D341Med (cell line): ENCODE measurements at places on chromosomes 4 and X.

- no peak for DNase-seq
Observed at GRCh38 chr4:42149004-42149403, 3.5 kb downstream of the BEND4 start.

DNA sequence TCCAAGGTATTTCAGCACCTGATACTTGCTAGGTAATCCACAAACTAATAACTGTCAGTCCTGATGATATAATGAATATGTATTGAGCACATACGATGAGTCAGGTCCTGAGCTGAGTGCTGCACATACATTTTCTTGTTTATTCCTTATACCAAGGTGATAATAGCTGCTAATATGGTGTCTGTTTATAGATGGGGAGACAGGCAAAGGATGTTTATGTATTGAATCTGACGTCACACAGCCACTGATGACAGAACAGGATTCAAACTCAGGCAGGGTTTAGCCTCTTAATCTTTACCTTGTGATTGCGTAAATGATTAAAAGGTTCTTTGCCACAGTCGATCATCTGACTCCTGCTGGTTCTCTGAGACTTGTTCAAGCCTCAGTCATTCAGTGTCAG is 609.9 kb upstream of the CPEB2 start:
- no peak for DNase-seq

- no peak for DNase-seq
Observed at GRCh38 chr4:189941005-189941450, 356 bp downstream of the FRG1 start.

DNA sequence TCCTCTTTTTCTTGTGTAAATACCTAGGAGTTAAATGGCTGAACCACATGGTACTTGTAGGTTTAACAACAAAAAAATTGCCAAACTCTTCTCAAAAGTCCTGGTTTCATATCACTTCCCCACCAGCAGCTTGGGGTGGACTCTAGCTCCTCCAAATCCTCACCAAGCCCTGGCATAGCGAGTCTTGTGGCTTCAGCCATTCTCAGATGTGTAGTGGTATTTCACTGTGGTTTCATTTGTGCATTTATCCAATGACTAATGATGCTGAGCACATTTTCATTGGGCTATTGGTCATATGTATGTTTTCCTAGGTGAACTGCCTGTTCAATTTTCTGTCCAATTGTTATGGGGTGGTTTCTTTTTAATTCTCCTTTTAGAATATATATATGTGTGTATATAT is 249.3 kb downstream of the NLGN4X start:
- no peak for DNase-seq

DNA sequence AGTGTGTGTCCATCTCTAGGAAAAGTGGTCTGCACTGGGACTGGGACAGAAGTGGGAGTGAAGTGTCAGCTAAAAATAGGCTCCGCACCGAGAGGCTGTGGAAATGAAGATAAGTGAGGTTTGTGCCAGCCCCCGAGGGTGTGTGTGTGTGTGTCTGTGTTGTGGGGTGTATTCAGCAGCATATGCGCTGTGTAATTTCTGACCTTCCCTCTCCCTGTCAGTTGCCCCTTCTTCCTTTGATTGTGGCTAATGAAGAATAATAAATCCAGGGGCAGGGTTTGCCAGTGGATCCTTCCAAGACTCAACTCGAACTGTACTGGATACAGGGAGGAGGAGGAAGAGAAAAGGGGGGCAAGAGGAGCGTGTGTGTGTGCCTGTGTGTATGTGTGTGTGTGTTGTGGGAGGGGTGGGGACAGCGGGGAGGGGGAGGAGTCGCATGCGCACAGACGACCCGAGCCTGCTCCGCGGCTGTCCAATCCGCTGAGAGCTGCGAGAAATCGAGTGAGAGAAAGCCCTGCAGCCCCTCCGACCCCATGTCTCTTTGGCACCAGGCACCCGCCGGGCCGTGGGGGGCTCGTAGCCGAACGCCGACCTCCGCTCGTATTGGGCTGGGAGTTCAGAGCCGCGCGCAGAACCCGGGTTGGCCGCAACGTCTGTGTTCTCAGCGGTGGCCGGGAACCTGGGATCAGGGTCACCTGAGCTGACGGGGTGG is 916 bp upstream of the POU4F2 start:
- peak; percentile 89 for DNase-seq

- DNase-seq = no peak
Observed at GRCh38 chr4:110004556-110004955, 91.9 kb downstream of the EGF start.

- DNase-seq = peak; percentile 37
Observed at GRCh38 chrX:63250253-63250868, 100.8 kb downstream of the SPIN4 start.

- DNase-seq = no peak
Observed at GRCh38 chr4:101178731-101179130, 168.6 kb downstream of the PPP3CA start.

DNA sequence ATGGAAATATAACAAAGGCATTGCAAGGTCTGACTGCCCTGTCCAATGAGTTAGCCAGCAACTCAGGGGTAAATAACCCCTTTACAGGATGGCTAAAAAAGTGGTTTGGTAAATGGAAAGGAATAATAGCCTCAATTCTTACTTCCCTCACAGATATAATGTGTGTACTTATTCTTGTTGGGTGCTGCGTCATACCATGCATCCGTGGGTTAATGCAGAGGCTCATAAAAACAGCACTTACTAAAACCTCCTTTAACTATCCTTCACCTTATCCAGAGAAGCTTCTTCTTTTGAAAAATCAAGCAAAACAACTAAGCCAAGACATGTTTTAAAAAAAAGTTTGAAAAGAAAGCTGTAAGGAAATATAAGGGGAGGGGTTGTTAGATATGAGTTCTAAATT is 301.0 kb downstream of the PAPSS1 start:
- DNase-seq = no peak

DNA sequence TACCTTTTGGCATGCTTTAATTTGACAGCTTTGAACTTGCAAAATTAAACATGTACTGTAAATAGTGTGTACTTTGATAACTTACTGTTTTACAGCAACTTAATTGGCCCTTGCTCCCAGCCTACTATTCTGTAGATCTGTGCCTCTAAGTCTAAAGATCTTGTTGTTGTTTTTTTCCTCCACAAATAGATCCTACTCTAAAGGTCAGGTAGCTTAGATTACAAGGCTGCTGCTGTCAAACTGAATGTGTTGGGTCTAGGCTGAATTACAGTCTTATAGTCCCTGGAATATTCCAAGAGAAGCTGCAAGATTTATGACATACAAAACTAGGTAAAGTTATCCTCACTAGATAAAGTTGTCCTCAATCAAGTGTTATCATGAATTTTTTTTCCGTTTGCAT is 18.7 kb downstream of the DIAPH2 start:
- DNase-seq = no peak

DNA sequence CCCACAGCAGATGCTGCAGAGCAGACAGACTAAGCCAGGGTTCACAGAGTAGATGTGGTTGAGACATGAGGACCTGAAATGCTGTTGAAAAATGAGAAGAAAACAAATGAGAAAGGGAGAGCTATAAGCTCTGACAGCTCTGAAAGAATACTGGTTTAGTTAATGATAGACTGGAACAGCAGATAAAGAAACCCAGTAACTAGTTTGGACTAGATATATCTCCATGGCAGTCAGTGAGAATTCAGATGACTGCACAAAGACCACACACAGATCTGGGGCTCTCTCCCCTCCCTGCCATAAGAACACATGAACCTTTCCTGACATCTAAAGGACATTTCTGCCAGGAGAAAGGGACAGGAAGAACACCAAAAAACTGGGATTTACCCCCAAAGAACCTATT is 8.2 kb downstream of the NAA11 start:
- DNase-seq = no peak

GRCh38 chrX:124791492-124792095 is 445.2 kb downstream of the SH2D1A start:
- no peak for DNase-seq

DNA sequence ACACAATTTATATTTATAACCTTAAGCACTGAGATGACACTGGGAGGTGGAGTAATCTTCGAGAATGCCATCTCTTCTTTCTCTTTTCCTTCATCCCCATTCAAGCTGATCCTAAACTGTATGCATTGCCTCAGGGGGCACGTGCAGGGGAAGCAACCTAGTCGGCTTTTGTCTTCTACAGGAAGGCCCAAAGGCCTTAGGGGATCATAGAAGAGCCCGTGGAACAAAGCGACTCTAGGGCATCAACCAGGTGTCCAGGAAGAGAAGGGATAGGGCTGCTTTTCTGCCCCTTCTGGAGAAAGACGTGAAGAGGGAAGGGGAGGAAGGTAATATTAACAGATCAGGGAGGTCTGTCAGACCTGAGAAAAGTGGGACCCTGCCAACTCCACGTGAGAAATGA is 6.9 kb upstream of the TLR8 start:
- DNase-seq = no peak

DNA sequence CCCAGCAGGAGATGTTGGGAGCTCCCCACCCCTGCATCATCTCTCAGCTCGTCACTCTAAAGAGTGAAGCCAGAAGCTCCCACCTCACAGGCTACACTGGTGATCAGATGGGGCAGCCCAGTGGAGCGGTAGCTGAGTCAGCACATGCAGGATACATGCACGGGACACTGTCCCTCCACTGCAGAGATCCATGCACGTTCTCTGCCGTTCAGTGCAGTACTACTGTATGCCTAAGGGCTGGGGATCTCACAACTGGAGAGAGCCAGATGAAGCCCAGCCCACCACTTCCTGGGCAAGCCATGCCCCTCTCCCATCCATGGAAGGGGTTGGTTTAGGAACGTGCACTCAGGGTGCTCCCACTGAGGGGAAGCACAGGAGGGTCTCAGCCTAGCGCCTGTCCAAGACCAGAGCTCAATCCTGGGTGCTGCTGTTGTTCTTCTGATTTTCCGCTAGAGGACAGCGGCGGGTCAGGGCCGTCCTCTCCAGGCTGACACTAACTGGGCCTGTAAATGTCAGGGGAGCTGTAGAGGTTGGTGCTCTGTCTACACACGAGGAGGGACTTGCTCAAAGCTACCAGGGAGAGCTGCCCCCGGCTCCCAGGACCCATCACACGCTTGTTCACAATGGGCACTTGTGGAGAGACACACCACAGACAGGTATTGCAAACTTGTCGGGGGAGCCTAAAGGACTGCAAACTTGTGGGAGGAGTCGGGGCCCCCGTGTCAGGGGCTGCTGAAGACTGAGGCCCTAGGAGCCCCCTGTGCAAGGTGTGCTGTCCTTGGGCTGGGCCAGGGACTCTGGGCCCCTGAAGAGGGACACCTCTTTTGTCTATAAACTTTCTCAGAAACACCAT is 18.2 kb upstream of the ABLIM2 start:
- peak; percentile 83 for DNase-seq

DNA sequence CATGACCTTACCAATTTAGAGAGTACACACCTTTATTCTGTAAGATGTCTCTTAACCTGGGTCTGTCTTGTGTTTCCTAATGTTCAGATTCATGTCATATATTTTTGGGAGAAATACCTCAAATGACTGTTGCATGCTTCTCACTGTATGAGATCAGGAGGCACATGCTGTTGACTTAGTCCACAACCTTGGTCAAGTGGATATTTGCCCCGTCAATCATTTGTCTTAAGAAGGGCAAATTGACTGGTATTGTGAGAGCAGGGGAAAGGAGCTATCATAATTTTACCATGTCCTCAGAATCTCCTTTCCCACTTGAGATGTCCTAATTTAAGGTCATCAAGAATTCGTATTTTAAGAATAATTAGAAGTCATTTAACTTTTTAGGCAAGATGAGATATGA is 11.0 kb downstream of the NUDT9 start:
- no peak for DNase-seq

- no peak for DNase-seq
Observed at GRCh38 chr4:13355111-13355880, 128.8 kb downstream of the RAB28 start.

DNA sequence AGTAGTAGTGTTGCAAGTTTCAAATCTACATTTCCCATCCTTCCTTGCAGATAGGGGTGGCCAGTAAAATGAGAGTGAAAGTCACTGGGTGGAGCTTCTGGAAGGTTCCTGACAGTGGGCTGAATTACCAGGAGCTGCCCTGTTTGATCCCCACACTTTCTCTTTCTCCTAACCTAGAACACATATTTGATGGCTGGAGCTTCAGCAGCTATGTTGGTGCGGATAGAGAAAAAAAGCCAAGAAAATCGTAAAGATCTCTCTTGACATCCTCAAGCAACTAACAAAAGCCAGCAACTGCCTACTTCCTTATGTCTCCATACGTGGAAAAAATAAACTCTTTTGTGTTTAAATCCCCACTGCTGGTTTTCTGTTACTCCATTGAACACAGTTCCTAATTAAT is 32.2 kb downstream of the ZNF275 start:
- no peak for DNase-seq

- DNase-seq = no peak
Observed at GRCh38 chr4:125772680-125773079, 457.9 kb downstream of the FAT4 start.

- DNase-seq = no peak
Observed at GRCh38 chr4:72468904-72469502, 100.0 kb downstream of the ADAMTS3 start.

DNA sequence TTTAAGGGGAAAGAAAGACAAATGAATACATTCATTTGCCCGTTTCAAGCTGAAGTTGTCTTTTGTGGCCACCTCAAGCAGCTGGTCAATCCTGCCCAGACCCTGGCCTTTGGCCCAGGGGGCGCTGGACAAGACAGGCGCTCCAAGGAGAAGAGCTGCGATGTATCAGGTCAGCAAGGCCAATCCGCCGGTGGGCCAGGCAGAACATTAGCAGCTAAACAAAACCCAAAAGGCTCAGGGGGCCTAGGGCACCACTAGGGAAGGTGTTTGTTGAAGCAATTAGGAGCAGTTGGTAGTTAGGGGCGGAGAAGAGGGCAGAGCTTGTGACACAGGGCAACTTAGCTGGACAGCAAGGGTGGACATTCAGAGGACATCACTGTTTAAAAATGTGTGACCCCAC is 60.8 kb upstream of the TMEM33 start:
- DNase-seq = no peak
